ENCODE measurements at places on chromosomes 3 and 15.

DNA sequence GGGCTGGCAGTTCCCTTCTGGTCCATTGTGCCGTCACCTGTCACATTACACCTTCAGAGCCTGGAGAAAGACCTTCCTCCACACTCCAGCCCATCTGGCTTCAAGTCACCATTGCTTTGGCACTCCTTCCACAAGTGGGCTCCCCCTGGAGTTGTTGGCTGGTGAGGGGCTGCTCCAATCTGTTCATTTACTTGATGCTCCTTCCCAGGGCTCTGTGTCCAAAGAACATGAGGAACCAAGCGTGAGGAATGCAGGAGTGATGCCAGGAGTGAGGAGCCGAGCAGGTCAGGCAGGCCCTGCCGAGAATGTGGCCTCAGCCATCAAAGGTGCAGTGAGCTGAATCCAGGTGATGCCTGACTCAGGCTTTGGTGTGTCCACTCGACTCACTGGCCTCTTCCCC is 57.2 kb downstream of the OXNAD1 start:
- DNase-seq, result no peak

DNA sequence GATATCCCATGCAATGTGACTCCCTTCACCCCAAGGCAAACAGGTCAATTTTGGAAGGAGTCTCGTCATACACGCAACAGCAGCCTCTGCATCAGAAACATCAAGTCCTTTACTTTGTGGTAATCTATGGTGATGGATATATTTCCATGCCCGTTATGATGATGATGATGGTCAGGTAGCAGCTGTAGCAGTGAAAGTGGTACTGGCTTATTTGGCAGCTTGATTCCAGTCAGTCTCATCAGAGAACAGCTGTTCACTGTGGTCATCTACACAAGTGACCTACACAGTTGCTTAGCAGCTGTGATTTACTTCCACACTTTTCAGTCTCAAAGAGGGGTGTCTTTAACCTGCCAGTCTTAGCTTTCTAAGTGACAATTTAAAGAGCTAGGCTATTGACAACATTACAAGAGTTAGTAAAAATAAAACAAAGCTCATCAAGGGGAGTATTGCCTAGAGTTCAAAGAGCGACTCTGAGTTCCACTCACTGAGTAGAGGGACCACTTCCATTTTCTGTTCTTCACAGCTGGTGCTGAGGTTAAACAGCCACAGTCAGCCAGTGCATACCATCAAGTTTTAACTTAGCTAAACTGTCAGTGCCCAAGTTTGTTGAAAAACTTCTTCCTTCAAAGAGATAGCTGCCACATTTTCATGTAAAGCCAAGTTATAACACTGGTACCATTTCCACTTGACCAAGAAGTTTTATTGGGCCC is 587.4 kb upstream of the KCNMB2 start:
- no peak for DNase-seq

DNA sequence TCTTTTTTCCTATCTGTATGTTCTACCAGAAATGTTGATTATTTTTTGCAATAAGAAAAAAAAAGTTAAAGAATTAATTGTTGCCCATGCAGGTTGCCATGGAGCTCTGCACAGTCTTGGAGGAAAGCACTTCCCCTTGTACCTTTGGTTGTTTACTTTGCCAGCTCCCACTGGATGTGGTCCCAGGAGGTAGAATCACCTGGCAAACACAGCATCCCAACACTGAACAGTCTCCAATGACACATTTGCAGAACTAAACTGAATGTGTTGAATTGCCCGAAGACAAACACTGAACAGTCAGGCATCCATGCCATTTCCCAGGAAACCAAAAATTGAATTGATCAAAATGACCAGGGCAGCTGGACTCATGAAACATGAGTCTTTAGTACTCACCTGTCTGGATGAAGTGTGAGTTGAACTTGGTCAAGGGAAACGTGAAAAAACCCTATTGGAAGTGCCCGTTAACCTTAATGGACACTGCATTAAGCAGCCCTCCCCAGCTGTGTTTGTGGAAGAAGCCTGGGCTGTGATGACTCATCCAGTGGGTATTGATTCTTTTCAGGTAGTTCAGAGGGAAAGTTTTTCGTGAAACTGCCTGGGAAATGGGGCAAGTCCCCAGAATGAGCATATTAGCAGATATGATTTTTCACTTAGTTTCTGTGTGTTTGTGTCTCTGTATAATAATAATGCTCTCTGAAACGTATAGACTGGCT is 284.7 kb upstream of the STT3B start:
- DNase-seq, result no peak

GRCh38 chr3:30353711-30354467 is 252.5 kb upstream of the TGFBR2 start:
- peak; percentile 28 for DNase-seq

GRCh38 chr3:67154429-67154828 is 156.3 kb downstream of the KBTBD8 start:
- DNase-seq, result no peak
